Activated T-cell treated with anti-CD3 and anti-CD28 coated beads for 24 hours (primary cell): ENCODE measurements at places on chromosomes 7 and 10.

- no peak for DNase-seq
Measured at GRCh38 chr7:151117565-151117964, 31.3 kb downstream of the AGAP3 start.

DNA sequence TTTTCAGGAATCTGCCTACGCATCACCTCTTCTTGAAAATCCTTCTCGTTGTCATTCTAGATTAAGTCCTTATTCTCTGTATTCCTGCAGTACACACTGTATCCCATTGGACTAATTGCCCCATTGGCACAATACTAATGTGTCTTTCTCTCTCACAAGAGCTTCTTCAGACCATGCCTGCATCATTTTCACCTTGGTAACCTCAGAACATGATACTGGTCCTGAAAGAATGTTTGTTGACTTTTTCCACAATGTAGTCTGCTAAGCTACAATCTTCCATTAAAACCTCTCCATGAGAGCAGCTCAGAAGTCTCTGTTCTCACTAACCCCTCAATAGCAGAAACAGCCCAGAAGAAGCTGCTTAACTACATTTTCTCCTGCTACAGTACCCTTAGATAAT is 270.7 kb downstream of the PCDH15 start:
- DNase-seq: no peak

DNA sequence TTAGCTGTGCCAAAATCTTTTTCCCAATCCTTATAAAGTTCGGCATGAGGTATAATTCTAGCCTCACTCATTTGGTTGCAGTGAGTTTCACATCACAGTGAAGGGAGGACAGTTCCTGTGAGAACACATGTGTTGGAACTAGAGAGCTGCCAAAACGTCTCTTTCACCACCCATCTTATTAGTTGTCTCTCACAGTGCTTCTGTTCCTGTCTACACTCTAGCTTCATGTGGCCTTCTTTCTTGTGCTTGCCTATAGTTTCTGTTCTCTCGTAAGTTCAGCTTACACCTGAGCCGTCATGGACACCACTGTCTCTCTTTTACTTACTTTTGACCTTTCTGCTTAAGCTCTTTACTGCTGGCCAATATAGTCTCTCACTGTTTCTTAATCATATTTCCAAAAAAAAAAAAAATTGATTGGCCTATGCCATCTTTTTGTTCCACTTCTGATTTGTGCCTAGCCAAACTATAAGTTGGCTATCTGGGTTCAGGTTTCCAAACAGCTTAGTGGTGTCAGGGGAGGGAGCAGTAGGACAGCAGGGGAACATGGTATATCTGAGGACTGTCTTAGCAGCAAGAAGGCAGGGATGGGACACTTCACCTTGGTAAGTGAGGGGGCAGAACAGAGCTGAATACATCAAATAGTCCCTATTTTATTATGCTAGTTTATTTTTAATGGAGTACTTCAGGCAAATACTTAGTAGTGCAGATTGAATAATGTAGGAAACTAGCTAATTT is 38.0 kb downstream of the ZNRF2 start:
- DNase-seq: no peak

GRCh38 chr10:131899695-131900349 is 986 bp upstream of the PPP2R2D start:
- no peak for DNase-seq

DNA sequence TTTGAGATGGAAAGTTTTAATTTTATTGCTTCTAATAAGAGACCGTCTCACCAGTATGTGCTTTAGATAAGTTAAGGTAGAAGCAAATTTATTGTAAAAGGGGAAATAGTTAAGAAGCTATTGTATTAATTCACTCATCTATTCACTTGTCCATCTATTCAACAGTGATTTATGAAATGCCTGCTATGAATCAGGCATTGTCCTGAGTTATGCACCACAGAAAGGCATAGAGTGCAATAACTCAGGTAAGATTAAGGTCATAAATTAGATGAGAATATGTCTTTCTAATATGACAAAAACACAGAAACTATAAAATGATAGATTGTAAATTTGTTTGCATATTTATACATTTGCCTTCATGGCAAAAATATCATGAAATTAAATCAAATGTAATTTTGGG is 379.3 kb upstream of the PCDH15 start:
- DNase-seq: no peak

DNA sequence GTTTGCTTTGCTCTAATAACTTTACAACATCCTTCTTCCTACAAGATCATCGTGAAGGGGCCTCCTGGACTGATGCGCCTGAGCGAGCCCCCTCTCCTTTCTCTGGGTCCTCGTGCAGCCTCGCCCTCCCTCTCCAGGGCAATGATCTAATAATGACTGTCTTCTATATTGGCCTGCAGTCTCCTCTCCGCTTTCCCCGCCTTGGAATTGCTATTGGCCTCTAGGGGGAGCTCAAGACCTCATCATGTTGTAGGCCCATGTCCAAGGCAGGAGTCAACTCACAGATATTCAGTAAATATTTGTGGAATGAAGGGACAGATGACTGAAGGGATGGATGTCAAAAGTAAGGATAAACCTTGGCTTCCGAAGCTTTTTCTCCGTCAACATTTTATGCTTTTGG is 1180.3 kb downstream of the TYW1 start:
- no peak for DNase-seq

GRCh38 chr7:99320371-99320770 is 5.3 kb upstream of the ARPC1A start:
- no peak for DNase-seq

- DNase-seq: no peak
Measured at GRCh38 chr10:124523901-124524300, 62.3 kb downstream of the LHPP start.

DNA sequence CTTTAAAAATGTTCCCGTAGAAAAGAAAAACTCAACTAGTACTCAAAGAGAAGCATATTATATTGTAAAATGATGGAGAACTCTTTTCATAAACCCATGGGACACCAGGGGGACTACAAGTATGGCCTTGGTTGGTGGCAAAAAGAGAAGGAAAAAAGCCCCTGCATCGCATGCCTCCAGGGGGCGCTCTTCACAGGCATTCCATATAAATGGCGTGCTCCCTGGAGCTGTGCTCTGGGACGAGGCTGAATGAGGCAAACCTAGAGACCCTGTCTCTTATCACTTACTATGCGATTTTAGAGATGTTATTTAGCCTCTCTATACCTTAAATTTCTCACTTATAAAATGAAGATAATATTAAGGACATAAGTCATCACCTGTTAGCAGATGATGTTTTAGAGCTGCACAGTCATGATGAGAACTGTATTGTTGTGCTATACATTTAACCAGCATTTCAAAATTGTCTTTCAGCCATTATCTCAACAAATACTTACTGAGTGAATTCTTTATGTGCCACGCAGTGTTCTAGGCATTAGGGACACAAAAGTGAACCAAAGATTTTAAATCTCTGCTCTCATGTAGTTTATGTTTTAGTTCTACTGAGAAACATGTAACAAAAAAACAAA is 105.8 kb downstream of the ARHGAP21 start:
- peak; percentile 8 for DNase-seq

DNA sequence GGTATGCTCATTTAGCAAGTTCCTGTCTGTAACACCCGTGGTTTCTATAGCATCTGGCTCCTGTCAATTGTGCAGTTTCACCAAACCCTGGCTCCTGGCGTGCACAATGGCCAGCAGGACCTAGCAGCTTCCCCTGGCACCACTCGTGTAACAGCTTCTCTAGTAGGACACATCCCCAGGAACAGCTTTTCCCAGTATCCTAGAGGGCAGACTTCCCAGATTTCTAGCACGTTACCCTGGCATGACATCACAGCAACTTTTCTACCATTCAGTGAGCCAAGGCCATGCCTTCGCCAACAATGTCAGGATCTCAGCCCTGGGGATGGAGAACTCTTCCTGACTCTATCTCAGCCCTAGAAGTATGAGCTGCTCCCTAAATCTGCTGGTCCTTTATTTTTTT is 6.5 kb downstream of the YME1L1 start:
- DNase-seq: no peak

GRCh38 chr7:9349625-9350024 is 916.2 kb downstream of the NXPH1 start:
- DNase-seq: no peak

- no peak for DNase-seq
Measured at GRCh38 chr7:80997841-80998240, 79.0 kb upstream of the SEMA3C start.

GRCh38 chr7:20785157-20786048 is 1.3 kb downstream of the SP8 start:
- DNase-seq: no peak

GRCh38 chr10:73989594-73990150 is 8.2 kb upstream of the VCL start:
- no peak for DNase-seq

GRCh38 chr7:72674394-72674793 is 153.6 kb downstream of the TYW1B start:
- no peak for DNase-seq

GRCh38 chr7:100509231-100509630 is 25.5 kb downstream of the NYAP1 start:
- DNase-seq: no peak

GRCh38 chr7:142925413-142925812 is 8.1 kb downstream of the TRPV5 start:
- DNase-seq: no peak

GRCh38 chr7:60017-60675 is 132.2 kb upstream of the FAM20C start:
- no peak for DNase-seq

GRCh38 chr10:10294881-10295529 is 722.7 kb upstream of the CELF2 start:
- no peak for DNase-seq

DNA sequence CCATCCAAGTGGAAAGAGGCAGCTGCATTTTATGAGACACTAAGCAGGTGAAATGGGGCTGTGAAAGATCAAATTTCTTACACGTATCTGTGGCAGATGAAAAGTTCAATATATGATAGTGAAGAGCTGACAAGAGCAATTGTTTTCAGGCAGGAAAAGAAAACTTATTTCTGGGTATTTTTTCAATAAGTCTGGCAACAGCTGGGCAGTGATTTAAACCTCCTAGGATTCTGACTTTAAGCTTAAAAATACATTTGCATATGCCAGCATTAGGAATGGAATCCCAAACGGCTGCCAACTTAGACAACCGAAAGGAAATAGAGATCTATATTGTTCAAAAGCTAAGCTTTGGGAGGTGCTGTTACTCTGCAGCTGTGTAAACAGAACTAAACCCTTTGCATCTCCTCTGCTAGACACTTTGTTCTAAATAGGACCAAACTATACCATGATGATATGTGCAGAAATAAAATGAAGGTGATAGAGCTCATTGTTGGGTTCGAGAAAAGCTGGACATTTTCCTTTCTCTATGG is 26.1 kb downstream of the DYNC1I1 start:
- DNase-seq: no peak

- DNase-seq: no peak
Measured at GRCh38 chr7:155710530-155710929, 66.1 kb downstream of the RBM33 start.

DNA sequence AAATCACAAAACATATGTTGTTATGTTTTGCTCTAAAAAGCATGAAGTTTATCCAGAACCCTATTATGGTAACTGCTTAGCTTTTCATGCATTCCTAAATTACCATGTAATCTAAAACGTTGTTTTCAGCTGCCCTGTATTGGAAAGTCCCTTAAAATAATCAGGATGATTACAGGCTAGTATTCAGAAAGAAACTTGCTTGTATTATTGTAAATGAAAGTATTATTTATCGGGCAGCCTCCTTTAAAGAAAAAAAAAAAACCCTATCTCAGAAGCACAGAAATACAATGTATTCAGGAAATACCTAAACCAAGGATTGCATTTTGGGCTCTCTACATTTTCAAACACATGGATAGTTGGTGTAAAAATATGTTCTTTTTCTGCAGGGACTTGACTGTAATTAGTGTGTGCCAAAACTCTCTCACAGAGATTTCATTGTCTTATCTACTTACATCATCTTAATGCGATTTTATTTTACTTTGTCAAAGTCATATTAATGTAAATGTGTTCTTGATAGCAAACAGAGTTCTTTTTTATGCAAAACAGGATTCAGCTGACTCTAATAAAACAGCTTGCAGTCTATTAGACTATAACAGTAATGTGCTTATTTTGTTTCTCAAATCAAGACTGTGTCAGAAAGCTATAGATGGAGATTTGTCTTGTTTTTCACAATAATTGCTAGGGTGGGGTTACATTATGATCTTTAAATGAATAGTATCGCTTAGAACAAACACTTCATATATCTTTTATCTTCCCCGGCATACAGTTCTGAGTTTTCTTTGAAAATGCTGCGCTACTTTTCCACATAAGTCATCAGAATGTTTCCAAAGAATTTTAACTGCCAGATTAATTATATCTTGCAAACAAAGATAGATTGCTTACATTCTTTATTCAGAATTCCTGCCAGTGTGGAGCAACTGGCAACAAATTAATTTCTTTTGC is 65.3 kb upstream of the ARID5B start:
- no peak for DNase-seq

DNA sequence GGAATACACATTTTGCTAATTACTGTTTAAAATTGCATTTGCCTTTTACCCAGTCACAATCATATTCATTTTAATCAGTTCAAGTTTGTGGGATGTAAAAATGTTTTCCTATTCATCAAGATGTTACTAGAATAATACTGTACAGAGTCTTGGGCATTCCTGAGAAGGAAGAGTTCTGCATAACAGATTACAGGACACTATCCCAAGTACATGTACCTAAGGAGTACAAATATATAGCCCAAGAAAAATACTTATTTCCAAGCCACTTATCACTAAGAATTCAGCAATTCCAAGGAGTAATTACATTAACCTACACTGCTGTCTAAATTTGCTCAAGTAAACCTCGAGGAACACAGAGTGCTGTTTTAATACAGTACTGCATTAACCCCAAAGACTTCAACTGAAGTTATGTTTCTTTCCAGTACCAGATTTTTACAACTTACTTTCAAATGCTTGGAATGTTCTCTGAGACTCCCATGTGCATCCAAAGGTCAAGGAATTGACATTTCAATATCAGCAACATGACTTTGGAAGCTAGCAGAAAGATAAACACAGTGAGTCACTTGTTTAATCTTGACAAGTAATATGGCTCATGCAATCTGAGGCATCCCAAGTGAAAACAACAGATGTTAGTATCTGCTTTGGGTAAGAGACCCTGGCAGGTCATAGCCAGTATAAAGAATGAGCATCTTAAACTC is 125.4 kb upstream of the BET1 start:
- no peak for DNase-seq

DNA sequence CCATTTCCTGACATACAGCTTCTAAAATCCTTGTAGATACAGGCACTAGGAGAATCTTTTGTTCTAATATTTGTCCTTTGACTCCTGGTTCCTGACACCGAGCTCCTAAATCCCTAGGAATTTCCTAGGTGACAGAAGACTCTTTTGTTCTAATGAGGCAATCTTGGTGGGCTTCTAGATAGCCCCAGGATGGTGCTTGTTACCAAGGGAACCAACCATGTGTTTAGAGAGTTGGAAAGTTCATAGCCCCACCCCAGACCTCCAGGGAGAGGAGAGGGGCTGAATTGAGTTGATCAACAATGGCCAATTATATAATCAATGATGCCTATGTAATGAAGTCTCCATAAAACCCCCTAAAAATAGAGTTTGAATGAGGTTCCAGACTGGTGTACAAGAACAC is 145.1 kb downstream of the JMJD1C start:
- no peak for DNase-seq
